Glutamatergic neuron (in vitro differentiated cells): ENCODE measurements at places on chromosomes 2 and 18. TPM values are rescaled to one million over a fixed set of nuclear protein-coding genes. Genes with fewer than 3 reads are reported as not detected.

DNA sequence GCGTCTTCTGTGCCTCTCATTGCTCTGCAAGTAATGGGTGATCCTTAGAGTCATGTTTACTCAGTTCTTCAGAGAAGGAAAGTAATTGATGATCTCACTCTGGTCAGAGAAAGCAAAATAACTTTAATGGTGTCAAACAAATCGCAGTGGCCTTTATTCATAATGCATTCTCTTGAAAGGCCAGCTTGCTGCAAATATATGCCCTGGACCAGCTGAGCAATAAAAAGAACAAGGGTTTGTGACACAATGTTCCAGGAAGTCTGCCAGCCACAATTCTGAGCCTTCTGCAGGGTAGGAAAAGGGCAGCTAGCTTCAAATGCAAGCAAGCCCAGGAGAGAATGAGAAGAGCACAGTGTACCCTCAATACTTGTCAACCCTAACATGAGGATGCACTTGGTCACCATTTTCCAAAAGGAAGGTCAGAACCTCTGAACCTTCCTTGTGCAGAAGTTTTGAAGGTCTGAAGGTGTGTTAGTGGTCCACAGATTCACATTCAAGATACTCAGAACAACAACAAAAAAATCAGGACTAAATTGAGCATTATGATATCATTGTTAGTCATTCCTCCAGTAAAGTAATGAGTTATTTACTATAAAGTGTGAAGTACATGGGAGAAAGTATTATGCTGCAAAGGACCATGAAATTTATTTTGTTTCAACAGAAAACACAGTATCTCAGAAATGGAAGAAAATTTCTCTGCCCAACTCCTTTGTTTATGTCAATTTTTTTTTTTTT lies 355.6 kb downstream of the PAX3 start:
- DNase-seq, result no peak
- no peak overlapping the region for H3K4me3 ChIP-seq
- H3K27ac ChIP-seq, result no peak overlapping the region
- no peaks in the 10 kb centered on the region for H3K4me1 ChIP-seq
- H3K36me3 ChIP-seq, result peaks cover 7% of the 10 kb centered on the region

- no peak for DNase-seq
- H3K27ac ChIP-seq, result no peak overlapping the region
- peaks cover 7% of the 10 kb centered on the region for H3K27me3 ChIP-seq
- peaks cover 30% of the 10 kb centered on the region for H3K4me1 ChIP-seq
- H3K4me3 ChIP-seq, result no peak overlapping the region
Measured at GRCh38 chr2:129713337-129713736, 266.1 kb upstream of the RAB6C start.

DNA sequence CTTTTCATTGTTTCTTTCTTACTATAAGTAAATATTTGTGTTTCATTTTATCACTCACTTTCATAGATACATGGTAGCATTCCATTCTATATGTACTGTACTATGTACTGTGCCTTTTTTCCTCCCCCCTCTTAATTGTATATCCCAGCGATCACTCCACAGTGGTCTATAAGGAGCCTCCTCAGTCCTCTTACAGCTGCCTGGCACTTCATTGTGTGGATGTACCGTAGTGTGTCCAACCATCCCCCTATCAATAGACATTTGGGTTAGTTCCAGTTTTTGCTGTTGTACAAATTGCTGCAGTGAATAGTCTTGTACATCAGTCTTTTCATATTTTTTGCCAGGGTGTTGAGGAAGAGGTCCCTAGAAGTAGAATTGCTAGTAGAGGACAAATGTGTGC lies 21.4 kb upstream of the DRC1 start:
- no peak overlapping the region for H3K4me3 ChIP-seq
- no peak for DNase-seq
- no peaks in the 10 kb centered on the region for H3K36me3 ChIP-seq
- H3K4me1 ChIP-seq, result peaks cover 8% of the 10 kb centered on the region
- no peaks in the 10 kb centered on the region for H3K27me3 ChIP-seq
- no peak overlapping the region for H3K27ac ChIP-seq

GRCh38 chr18:33062834-33063364 lies 290.1 kb upstream of the KLHL14 start:
- no peaks in the 10 kb centered on the region for H3K36me3 ChIP-seq
- no peak overlapping the region for H3K27ac ChIP-seq
- no peak overlapping the region for H3K4me3 ChIP-seq
- no peak for DNase-seq
- no peaks in the 10 kb centered on the region for H3K4me1 ChIP-seq
- no peaks in the 10 kb centered on the region for H3K27me3 ChIP-seq

DNA sequence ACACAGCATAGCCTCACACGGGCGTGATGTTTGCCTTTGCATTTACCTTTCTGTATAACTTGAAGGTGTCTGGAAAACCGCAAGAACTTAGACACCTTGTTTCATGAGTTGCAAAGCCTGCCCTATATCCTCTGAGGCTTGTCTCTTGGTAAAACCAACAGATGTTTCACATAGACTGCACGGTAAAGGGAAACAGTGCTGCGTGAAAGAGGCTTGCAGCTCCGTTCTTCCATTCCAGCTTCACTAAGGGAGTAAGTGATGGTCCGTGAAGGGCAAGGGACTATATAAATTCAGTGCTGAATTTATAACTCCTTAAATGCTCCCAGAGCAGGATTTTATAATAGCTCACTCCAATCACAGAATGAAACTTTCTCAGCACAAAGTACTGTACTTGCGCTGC lies 360.5 kb downstream of the SOX11 start:
- H3K4me3 ChIP-seq, result no peak overlapping the region
- DNase-seq, result no peak
- no peak overlapping the region for H3K27ac ChIP-seq
- peaks cover 2% of the 10 kb centered on the region for H3K27me3 ChIP-seq
- peaks cover 16% of the 10 kb centered on the region for H3K36me3 ChIP-seq

- no peak overlapping the region for H3K27ac ChIP-seq
- H3K36me3 ChIP-seq, result peaks cover 6% of the 10 kb centered on the region
- H3K27me3 ChIP-seq, result no peaks in the 10 kb centered on the region
- no peak overlapping the region for H3K4me3 ChIP-seq
- H3K4me1 ChIP-seq, result no peaks in the 10 kb centered on the region
Measured at GRCh38 chr2:47438106-47438505, 35.1 kb downstream of the MSH2 start.

DNA sequence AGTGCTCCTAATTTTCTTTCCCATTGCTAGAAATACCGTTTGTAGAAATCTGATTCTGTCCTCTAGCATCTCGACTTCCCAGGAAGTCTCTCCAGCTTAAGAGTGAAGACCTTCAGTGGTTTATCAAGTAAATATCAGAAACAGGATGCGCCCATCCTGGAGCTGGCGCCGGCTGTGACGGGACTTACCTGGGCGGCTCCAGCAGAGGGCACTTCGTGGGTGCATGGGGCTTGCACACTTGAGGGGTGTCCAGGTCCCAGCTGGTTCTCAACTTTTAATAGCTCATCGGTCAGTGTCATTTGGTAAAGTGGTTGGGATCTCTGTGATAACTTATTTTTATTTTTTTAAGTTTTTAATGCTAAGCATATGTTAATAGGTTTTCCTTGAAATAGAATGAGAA lies 167.0 kb upstream of the TPO start:
- no peaks in the 10 kb centered on the region for H3K27me3 ChIP-seq
- H3K27ac ChIP-seq, result no peak overlapping the region
- no peaks in the 10 kb centered on the region for H3K36me3 ChIP-seq
- DNase-seq, result no peak
- peaks cover 8% of the 10 kb centered on the region for H3K4me1 ChIP-seq

GRCh38 chr18:22604986-22605421 lies 187.3 kb upstream of the CTAGE1 start:
- no peaks in the 10 kb centered on the region for H3K27me3 ChIP-seq
- H3K36me3 ChIP-seq, result no peaks in the 10 kb centered on the region

DNA sequence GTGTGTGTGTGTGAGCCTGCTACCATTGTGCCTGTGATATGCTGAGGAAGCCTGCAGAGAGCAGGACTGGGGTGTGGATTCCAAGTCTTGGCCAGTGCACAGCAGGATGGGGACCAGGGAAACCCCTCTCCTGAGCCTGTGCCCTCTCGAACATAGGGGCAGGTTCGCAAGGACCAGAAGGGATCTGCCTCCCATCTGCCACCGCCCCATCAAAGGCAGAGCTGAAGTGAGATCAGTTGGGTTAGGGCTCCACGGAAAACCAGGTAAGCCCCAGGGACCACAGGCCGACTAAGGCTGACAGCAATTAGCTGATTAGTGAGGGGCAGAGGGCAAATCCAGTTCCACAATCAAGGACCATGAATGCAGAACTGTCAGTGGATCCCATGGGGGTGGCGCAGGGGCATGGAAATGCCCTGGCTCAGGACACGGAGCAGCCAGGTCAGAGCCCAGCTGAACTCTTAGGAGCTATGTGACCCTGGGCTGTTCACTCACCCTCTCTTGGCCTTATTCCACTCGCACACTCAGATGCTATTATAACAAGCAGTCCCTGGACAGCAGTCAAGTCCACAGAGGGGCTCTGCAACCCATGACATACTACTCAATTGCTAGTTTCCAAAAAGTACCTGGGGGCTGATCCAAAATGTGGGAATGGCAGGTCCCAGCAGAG lies 84.2 kb upstream of the ID2 start:
- no peaks in the 10 kb centered on the region for H3K36me3 ChIP-seq
- DNase-seq, result no peak
- H3K27ac ChIP-seq, result no peak overlapping the region
- H3K4me1 ChIP-seq, result peaks cover 7% of the 10 kb centered on the region
- peaks cover 7% of the 10 kb centered on the region for H3K27me3 ChIP-seq
- no peak overlapping the region for H3K4me3 ChIP-seq

DNA sequence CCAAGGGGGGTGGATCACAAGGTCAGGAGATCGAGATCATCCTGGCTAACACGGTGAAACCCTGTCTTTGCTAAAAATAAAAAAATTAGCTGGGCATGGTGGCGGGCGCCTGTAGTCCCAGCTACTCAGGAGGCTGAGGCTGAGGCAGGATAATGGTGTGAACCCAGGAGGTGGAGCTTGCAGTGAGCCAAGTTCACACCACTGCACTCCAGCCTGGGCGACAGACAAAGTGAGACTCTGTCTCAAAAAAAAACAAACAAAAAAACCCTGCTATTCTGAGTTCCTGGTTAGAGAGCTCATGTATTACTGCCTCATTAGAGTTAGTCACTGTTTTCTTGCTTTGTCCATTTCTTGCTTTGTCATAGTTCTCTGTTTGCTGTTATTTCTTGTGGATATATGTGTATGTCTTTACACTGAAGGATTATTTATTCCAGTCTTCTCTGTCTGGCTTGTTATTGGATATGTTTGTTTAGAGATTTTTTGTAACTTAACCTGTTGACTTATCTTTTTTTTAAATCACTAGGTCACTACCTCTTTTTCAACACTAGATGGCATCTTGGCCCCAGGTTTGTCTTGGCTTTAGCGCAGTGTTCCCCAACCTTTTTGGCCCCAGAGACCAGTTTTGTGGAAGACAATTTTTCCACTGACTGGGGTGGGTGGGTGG lies 17.0 kb downstream of the TTLL4 start:
- no peak overlapping the region for H3K27ac ChIP-seq
- H3K27me3 ChIP-seq, result peaks cover 2% of the 10 kb centered on the region
- no peaks in the 10 kb centered on the region for H3K4me1 ChIP-seq
- DNase-seq, result no peak
- H3K36me3 ChIP-seq, result peaks cover 12% of the 10 kb centered on the region

- no peak for DNase-seq
- no peak overlapping the region for H3K4me3 ChIP-seq
- no peak overlapping the region for H3K27ac ChIP-seq
- H3K36me3 ChIP-seq, result no peaks in the 10 kb centered on the region
Measured at GRCh38 chr2:129793431-129793902, 186.0 kb upstream of the RAB6C start.

The KIAA2012 gene
- not detected for total RNA-seq

The DYNAP gene
- total RNA-seq, result not detected

The TNFRSF11A gene
- total RNA-seq, result 1.2 TPM

The DPYSL5 gene
- total RNA-seq, result 313 TPM

The GNLY gene
- not detected for total RNA-seq
